ENCODE measurements at places on chromosomes 6 and 20.
A peak's percentile ranks its signal among the peaks of the same experiment; 100 is the strongest.

GRCh38 chr6:118719351-118720124 is 68.1 kb upstream of the CEP85L start:
- no peak for DNase-seq

DNA sequence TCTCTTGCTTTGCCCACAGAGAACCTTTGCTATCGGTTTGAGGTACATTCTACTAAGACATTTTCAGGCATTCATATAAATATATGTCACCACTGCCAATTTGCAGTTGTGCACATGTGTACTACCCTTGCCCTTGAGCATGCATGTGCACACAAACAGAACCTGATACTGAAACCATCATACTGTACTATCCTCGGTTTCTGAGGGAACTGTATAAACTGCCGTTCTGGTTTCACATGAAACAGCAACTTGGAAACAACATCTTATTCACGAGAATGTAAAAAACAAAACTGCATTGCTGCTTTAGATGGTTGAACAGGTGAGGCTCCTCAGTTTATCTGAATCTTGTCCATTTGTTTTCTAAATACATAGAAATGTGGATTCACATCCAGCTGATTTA is 151.2 kb upstream of the TMEM170B start:
- DNase-seq: no peak

- no peak for DNase-seq
Measured at GRCh38 chr6:37502703-37503291, 3.1 kb upstream of the CCDC167 start.

GRCh38 chr6:11920566-11920965 is 91.5 kb upstream of the HIVEP1 start:
- DNase-seq: no peak

- DNase-seq: no peak
Measured at GRCh38 chr6:20812776-20813175, 278.5 kb downstream of the CDKAL1 start.

DNA sequence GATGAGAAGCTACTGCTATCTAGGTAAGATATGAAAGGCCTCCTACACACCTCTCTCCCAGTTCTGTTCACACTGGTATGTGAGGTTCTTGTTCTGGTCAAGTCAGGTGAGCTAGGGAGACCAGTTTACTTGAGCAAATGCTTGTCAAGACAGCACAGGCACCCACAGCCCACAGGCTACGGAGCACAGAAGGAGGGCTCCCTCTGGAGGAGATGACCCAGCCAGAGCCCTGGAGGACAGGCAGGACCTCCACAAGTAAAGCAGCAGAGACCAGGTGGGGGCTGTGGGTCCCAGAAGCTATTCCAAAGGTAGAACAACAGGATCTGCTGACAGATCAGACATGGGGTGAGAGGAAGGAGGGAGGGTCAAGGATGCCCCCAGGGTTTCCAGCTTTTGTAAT is 13.2 kb downstream of the MMP24OS start:
- DNase-seq: peak; percentile 51

DNA sequence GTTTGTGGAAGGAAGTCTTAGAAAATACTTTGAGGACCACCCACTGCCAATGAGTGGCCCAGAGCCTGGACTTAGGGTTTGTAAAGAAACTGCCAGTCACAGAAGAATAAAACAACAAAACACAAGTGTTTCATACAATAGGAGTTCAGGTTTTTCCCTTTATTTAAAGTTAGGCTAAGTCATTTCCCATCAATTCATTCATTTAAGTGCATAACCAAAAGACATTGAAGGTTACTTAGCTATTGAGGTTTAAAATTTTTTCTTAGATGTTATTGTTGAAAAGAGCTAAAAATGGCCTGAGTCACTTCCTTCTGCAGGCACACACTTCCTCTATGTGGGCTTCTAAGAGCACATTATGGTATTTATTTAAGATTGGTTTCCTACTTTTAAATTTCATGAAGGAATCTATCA is 54.2 kb downstream of the ARMC2 start:
- peak; percentile 3 for DNase-seq

DNA sequence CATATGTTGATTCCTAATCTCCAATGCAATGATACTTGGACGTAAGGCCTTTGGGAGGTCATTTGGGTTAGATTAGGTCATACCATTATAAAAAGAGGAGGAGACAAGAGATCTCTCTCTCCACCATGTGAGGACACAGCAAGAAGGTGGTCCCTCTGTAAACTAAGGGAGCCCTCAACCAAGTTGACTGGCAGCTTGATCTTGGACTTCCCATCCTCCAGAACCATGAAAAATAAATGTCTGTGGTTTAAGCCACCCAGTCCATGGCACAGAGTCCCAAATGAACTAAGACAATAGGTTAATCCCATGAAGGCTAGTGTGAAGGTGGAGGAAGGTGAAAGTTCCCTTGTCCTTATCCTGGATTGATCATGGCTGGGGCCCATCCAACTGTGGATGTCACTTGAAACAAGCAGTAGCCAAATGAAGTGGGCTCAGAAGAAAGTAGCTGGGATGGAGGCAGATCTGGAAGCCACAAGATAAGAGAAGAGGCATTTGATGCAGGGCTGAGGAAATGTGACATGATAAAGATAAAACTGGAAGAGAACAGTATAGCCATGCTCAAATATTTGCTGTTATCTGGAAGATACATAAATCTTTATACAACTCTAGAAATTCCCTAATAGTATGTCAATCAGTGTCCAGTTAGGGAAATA is 99.9 kb downstream of the BANF2 start:
- DNase-seq: no peak

DNA sequence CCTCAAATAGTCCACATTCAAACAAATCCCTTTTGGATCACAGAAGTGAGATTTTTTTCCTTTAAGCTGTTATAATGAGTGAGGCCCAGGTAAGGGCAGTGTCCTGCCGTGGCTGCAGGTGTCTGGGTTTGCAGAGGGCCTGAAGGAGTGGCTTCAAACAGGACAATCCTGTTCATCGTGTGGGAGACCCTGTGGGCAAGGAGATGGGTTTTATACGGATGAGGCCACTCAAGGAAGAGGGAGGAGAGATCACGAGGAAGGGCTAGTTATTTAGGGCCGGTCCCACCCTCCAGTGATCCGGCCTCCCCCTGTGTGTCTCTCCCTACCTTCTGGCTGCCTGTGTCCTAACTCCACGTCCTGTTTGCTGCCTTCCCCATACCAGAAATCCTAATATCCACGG is 33.8 kb downstream of the PPP1R14C start:
- DNase-seq: no peak

GRCh38 chr6:141532211-141532610 is 600.5 kb upstream of the GJE1 start:
- DNase-seq: no peak

DNA sequence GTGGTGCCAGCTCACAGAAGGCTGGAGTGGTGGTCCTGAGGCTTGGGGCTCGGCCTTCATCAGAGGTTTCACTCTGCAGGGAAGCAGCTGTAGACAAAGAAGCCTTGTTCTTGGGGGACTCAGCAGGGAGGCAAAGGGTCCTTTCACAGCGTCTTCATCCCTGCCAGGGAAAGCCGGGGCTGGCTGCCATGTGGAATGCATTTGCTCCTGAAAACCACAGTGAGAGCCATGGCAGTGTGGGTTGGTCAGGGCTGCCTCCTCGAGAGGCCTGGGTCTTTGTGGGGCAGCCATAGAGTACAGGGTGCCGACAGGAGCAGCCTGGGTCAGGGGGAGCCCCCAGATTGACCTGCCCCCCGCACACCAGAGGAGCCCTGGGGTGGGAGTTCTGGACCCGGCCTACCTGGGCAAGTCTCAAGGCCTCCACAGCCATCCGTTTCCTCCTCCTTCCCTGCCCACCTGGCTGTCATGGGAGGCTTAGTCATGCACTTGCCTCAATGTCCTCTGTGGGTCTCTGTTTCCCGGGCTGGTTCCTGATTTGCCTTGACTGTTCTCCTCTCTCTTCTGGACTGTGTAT is 144.0 kb downstream of the CDC5L start:
- no peak for DNase-seq

- DNase-seq: no peak
Measured at GRCh38 chr6:68990317-68990716, 355.2 kb downstream of the ADGRB3 start.

DNA sequence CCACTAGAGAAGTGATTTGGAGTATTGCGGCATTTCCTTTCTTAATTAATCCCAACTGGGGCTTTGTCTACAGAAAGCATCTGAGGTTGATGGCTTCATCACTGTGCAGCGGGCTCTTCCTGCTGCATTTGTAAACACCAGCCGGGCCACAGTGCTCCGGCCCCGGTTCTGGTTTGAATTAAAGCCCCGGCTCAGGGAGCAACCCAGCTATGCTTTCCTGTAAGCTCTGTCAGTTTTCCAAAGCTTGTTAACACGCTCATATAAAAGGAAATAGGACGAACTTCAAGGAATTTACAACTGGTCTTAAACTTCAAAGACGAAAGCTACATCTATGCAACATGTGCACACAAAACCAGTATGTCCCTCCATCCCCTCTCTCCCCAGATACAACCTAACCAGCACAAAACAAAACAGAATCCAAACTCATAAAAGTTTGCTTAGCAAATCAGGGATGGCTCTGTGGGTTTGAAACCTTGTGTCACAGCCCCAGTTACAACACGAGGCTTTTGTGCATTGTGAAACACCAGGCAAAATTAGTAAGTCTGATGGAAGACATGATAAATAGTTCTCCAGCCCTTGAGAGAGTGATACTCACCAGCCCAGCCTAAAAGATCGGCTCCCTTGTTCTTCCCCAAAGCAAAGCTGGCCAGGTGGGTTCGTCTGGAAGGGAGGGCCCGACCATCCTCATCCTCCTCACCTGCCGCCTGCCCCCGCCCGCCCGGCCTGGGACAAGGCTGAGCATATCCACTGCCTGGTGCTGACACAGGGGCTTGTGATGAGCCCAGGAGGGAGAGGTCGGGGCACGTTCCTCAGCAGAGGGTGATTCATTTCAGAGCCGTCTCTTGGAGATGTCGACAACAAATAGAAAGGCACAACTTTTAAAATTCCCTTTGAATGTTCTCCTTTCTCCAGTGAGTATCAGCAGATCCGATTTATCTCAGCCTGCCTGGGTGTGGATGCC is 197.9 kb downstream of the TFAP2C start:
- no peak for DNase-seq

DNA sequence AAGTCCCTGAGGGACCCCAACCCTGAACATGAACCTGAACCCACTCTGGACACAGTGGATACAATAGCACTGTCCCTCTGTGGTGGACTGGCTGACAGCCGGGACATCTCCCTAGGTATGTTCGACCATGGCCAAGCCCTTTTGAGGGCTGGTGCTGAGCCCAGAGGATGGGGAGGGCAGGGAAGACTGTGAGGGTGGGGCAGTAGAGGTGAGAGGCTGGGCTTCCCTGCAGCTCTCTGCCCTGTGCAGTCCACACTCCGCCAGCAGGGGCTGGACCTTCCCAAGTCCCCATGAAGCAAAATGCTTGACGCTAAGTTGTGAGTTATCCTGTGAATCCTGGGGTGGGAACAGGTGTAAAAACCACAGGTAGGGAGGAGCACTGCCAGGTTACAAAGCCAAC is 11.5 kb downstream of the LPIN3 start:
- no peak for DNase-seq

- DNase-seq: peak; percentile 47
Measured at GRCh38 chr6:43851204-43851865, 81.3 kb downstream of the VEGFA start.

DNA sequence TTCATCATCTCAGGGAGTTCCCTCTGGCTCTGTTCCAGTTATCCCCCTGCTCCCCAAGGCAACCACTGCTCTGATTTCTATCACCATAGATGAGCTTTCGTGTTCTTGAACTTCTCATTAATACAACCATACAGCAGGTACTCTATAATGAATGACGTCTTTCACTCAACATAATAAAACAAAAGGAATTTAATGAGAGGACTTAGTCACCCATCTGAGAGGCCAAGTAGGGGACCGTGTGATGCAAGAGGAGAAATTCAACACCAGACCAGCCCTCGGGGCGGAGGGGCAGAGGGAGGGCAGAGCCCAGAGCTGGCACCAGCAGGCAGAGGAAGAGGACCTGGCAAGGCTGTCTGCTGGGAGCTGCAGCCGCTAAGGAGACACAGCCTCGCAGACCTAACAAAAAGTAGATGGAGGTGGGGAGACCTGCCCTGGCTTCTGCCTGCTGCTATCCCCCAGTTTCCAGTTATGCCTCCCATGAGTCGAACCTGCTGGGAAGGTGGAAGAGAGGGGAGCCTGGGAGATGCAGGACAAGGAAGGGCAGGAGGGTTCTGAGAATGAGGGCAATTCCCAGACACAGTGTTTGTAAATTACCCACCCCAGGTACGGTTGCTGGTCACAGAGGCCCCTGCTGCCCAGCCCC is 13.8 kb downstream of the CCN5 start:
- DNase-seq: peak; percentile 95

- peak; percentile 29 for DNase-seq
Measured at GRCh38 chr6:44737829-44738528, 350.5 kb downstream of the CDC5L start.

DNA sequence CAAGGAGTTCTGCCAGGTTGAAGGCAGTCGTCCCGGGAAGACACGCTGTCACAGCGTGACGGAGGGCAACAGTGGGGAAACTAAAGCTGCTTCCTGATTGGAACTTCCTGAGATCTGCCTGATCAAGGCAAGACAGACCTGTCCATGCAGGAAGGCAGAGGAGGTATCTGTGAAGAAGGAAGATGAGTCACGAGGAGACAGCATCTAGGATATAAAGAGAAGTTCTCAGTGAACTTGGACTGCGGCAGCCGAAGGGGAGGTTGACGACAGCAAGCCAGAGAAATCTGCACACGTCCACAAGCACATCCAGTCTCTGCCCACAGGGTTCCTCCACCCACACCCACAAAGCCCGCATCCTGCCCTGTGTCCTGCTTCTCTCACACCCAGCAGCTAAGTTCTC is 38.6 kb downstream of the PREP start:
- DNase-seq: no peak

DNA sequence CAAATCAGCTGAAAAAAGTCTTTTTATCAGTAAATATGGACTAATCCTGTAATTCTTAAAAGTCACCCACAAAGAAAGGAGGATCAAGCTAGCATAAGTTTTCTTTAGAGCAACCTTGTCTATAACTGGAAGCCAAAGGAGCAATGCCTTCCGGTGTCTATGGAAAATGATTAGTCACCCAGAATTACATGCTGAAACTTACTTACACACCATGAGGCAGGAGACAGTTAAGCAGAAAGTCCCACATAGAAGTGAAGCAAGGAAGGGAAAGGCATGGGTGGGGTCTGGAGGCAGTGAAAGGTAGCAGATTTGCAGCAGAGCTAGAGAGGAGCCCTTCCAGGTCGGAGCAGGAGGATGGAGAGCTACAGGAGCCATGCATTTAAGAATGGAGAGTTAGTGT is 153.7 kb upstream of the RIPOR2 start:
- no peak for DNase-seq

DNA sequence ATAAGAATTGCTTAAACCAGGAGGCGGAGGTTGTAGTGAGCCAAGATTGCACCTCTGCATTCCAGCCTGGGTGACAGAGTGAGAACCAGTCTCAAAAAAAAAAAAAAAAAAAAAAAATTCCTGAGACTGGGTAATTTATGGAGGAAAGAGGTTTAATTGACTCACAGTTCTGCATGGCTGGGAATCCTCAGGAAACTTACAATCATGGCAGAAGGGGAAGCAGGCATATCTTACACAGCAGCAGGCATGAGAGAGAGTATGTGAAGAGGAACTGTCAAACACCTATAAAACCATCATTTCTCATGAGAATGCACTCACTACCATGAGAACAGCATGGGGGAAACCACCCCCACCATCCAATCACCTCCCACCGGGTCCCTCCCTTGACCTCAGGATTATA is 1.8 kb upstream of the FKBP1A start:
- DNase-seq: no peak

All from kidney glomerular epithelial cell (primary cell).